Progenitor cell of endocrine pancreas (in vitro differentiated cells): ENCODE measurements at places on chromosomes 1 and 21.

DNA sequence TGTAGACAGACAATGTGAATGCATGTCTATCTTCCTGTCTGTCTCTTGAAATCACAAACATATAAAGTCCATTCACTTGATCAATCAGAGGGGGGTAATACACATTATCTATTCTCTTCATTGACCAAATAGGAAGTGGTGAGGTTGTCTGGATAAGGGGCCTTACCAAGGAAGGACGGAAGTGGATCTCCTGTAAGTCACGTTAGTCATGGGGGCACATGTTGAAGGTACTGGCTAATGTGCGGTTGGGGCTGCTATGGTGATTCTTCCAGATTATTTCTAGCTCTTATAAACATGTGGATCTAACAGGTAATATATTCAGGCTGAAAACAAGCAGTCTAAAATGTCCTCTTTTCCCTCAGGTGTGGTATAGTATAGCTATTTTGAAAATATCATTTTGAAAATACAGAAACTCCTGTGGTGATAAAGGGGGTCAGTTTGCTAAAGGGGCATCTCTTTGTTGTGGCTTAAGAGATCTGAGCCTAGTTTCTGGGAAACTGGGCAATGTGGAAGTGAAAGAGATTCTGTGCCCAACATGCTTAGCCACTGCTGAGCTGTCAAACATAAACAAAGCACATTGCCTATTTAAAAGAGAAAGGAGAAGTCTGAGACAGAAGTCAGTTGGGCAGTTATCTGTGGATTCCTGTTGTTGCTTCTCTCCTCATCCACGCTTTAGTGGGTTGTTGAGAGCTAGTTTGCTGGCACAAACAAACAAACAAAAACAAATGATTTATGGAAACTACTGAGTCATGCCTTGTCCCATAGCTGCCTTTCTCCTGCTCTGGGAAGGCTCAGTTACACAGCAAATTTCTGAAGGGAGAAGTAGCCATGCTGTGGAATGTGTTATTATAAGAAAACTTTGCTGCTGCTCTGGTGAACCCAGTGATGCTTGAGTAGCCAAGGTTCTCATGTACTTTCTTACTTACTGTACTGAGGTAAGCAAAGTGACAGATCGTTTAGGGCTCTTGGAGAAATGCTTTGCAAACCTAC, 166.9 kb downstream of the HLX start:
- no peak for DNase-seq

GRCh38 chr1:207101720-207102119, 2.3 kb upstream of the C4BPA start:
- DNase-seq: no peak

DNA sequence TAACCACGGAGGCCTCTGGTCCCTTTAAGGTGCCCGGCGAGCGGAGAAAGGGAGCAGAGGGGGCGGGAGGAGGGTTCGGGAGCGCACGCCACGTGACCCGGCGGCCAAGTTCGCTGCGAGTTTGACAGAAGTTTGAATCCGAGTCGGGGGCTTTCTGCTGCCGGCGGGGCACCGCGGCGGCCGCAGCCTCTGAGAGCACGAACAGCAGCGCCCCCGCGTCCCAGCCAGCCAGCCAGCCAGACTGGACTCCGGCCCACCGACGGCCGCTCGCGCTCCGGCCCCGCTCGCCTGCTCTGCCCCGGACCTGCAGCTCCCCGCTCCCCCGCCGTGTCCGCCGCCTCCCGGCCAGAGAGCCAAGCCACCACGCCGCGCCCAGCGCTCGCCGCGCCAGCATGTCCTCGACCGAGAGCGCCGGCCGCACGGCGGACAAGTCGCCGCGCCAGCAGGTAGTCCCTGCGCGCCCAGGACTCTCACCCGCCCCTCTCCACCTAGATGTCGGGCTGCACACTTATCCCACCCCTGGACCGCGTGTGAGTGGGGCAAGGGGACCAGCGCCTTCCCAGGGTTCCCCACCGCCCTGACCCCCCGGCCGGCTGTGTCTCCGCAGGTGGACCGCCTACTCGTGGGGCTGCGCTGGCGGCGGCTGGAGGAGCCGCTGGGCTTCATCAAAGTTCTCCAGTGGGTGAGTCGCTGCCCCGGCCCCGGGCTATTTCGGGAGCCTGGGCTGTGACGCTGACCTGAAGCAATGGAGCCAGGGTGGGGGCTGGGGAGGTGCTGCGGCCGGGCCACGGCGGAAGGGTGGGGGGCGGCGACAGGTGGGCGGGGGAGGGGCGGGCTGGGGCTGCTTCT, at the start of gene SYPL2:
Gene SYPL2, plus strand, starts transcription at position 95 of the 849 bp plus-strand sequence. Its CDS starts 298 bp downstream, at position 393.
- peak; percentile 48 for DNase-seq

GRCh38 chr1:59520194-59520593, 223.3 kb downstream of the FGGY start:
- DNase-seq: no peak

- no peak for DNase-seq
These were observed at the start of gene LHX4 for GRCh38 chr1:180229483-180230415. Gene LHX4 (plus strand): TSS chr1:180230264. CDS start chr1:180230530, 266 bp downstream.

- no peak for DNase-seq
These were observed 3.1 kb downstream of the EVA1B start for GRCh38 chr1:36320291-36320761.

DNA sequence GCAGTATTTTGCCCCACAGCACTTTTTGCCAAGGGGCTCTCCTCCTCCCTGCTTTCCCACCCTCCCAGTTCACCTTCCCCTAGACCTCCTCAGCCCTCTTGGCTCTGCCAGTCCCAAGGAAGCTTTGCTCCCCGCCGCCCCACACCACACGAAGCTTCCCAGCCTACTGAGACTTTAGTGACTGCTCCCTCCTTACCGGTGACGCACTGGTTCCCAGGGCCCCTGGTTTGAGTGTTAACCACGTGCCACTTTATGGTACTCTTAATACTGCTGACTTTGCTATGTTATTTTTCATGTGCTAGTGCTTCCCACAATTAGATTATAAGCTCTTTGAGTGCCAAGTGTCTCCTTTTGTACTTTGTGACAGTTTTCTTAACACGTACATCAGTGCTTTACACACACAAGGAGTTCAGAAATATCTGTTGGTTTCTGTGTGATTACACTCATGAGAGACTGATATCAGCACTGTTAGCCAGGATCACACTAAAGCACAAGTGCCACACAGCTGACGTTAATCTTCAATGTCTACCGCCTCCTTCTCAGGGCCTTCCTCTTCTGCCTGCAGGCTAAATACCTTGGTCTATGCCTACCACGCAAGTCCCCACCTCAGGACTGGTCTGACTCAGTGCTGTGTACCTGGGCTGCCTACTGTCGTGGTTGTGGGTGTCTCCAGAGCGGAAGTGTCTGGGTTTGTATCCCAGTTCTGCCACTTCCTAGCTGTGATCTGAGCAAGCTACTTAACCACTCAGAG, 61.0 kb downstream of the DNTTIP2 start:
- DNase-seq: no peak

GRCh38 chr1:226353698-226354525, 44.9 kb upstream of the LIN9 start:
- DNase-seq: no peak

- DNase-seq: no peak
These were observed 42.1 kb upstream of the OSBPL9 start for GRCh38 chr1:51574796-51575195.

DNA sequence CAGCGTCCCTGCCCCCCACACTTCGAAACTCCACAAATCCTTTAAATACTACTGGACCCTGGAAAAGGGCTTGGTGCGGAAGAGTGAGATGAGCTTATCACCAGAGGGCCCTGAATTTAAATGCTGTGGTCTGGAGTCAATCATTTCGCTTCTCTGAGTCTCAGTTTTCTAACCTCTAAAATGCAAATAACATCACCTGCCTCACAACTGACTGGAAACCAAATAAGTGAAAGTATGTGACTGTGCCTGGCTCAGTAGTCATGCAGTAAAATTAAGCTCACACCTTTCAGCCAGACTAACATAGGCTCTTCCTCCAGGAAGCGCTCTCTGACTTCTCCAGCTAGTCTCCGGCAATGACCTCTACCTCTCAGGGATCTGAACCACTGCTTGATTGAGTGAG, 4.2 kb downstream of the GJA4 start:
- no peak for DNase-seq

- no peak for DNase-seq
These were observed 54.2 kb downstream of the BTBD8 start for GRCh38 chr1:92134331-92134730.

GRCh38 chr1:32361674-32362473, 411 bp downstream of the FAM229A start:
- DNase-seq: peak; percentile 47

DNA sequence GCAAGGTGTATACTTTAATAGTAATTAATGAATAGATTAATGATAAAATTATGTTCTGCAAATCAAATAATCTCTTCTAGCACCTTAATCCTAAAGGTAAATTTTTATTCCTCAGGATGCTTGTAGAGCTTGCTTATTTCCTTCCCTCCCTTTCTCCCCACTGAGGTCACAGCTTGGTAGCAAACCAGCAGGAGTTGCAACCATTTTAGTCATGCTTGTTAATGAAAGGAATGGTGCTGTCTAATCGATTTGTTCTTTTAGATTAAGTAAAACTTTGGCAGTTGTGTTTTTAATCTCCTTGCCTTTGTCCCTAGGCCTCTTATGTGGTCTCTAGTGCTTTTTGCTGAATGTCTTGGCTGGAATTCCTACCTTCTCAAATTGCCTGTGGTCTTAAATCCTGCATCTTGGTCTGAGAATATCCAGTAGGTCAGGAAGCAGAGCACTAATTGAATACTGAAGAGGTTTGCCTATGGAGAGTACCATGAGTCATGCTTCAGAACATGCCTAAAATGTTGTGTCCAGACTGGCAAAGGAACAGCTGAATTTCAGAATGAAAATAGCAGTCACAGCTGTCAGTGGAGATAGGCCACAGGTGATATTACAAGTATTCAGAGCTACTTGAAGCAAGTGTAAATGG, 36.3 kb upstream of the RWDD3 start:
- no peak for DNase-seq

DNA sequence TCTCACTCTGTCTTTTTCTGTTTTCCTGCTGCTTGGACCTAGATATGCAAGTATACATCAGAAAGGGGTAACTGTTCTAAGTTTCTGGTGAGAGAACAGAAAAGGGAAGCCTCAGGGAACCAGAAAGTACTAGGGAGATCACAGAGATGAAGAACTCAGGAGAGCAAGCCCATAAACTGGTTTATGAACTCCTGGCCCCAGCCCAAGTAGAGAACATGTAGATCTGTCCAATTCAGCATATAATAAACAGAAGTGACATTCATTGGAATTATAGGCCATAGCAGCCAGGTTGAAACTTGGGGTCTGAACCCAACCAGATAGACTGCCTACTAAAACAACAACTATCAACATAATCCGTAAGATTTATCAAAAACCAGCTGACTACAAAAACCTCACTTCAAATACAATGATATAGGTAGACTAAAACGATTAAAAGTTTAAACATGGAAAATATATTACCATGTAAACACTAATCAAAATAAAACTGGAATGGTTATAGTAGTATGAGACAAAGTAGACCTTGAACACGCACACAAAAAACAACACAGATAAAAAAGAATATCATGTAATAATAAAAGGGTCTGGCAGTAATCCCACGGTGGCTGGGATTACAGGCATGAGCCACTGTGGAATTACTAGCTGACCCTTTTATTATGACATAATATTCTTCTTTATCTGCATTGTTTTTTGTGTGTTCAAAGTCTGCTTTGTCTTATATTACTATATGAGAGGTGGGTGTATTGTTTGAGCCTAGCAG, 65.0 kb downstream of the ZSWIM5 start:
- no peak for DNase-seq

GRCh38 chr1:19869929-19870328, 12.3 kb upstream of the OTUD3 start:
- no peak for DNase-seq

GRCh38 chr1:243942196-243943150, 92.4 kb upstream of the AKT3 start:
- no peak for DNase-seq
